ENCODE measurements at places on chromosomes 4 and X.

GRCh38 chr4:36917413-36917812 is 327.1 kb upstream of the NWD2 start:
- no peak for DNase-seq

DNA sequence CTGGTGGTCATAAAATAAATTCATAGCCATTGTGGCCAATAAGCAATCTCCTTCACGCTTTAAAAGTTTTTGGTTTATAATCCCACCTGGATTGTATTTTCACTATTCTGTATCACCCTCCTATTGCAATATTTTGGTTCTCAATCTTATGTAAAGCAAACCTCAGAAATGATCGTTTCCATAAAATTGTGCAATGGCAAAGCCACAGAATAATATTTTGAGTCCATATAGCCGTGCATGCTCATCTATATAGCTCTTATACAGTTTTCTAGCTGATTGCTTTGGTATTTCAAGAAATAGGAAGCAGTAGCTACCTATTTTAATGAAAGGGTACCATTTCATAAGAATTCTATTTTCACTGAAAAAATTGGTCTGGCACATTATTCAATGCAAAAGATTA is 10.0 kb upstream of the HAND2 start:
- DNase-seq, result no peak

- no peak for DNase-seq
Observed at GRCh38 chr4:89860971-89861370, 24.0 kb upstream of the SNCA start.

DNA sequence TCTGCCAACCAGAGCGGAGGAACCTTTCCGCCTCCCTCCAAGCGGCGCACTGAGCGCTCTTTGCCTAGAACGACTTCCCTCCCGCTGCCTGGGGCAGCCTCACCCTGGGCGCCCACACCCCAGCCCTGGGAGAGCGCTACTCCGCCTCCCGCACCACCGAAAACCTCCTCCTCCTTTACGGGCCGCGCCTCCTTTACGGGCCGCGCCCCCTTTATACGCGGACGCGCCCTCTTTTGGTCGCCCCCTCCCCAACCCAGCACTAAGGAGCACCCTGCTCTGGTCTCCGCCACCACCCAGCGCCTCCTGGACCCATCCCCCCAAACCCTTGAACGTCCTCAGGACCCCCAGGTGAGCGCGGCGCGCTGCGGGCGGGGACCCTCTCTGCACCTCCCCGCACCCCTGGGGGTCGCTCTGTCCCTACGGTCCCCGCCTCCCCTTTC is 586 bp upstream of the NSG1 start:
- no peak for DNase-seq

DNA sequence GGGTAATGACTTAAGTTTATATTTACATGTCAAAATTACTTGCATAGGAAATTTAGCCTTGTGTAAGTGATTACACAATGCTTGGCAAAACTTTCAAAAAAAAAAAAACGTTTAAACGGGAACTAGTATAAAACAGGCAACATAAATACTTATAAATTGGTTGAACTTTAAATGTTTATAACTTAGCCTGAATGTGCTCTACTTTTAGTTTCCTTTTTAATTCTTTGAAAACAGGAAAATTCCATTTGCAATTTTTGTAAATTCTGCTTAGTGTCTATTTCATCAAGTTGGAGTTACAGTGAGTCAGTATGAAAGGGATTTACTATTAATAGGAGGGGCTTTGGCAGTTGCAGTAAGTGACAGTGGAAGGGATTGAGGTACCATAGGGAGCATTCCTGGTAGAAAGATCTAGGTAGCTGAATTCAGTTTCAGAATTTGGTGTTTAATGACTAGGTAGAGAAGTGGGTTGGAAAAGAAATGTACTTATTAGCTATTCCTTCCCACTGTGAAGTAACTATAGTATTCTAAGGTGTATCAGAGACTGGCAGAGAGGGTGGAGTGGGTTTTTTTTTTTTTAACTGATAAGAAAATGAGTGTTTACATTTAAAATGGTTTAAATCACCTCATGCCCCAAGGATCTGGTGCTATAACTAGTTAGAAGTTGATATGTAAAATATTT is 2.8 kb downstream of the STAG2 start:
- DNase-seq, result no peak

- no peak for DNase-seq
Observed at GRCh38 chr4:7367864-7368277, 66.9 kb downstream of the PSAPL1 start.

- no peak for DNase-seq
Observed at GRCh38 chr4:169231647-169232262, 39.0 kb downstream of the SH3RF1 start.

DNA sequence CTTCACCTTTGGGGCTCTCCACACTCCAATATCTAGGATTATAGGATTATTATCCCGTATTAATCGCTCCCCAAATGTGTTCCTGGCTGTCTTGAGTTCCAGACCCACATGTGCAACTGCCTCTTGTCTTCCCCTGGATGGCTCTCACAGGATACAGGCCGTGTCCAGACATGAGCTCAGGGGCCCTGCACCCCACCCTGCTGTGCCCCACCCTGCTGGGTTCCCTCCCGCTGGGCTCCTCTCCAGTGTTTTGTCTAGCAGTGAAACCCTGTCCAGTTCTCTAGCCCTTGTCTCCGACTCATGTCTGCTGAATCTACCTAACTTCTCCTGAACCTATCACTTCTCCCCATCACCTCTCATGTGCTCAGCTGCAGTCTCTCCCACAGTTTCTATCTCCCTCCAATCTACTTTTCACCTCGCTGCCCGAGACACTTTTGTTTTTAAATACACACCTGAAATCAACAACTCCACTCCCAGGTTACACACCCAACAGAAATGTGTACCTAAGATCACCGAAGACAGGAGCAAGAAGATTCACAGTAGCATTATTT is 2.0 kb downstream of the RNF212 start:
- DNase-seq, result no peak

DNA sequence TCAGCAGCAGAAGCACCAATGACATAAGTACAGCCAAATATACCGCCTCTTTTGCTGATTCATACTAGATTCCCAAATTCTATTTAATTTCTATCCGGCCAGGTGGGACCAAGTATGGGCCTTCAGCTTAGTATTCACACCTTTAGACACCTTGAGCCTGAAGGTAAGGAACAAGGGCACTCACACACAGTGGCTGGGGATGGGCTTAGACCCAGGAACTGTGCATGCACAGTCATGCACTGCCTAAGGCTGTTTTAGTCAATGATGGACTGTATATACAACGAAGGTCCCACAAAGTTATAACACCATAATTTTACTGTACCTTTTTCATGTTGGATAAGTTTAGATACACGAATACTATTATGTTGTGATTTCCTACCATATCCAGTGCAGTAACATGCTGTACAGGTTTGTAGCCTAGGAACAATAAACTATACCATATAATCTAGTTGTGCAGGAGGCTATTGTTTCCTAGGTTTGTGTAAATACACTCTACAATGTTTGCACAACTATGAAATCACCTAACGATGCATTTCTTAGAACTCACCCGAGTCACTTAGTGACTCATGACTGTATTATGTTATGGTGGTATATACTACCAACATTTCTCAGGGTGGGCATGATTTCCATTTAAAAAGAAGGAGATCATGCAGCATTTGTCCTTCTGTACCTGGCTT is 9.7 kb upstream of the CLNK start:
- DNase-seq, result no peak

DNA sequence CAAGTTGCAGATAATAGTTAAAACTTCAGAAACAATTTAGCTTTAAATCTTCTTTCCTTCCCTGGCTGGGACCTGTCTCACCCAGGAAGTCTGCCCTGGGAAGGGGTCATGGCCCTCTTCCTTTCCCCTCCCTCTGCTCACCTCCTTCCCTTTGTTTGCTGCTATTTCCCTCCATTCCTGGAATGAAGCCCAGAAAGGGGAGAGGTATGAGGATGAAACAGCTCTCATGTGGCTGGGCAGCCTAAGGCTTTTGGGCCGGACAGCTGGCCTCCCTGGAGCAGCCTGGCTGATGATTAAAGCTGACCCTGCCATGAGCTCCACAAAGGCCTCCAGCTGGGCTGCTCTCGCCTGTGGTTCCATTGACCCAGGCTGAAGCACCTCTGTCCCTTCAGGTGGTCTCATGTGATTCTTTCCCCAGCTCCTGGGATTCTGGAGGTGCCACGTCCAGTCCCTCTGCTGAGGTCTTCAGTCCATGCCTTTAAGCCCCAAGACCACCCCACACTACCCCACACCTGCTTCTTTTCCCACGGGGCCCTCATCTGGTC is 202.1 kb downstream of the PTTG2 start:
- DNase-seq, result peak; percentile 80

DNA sequence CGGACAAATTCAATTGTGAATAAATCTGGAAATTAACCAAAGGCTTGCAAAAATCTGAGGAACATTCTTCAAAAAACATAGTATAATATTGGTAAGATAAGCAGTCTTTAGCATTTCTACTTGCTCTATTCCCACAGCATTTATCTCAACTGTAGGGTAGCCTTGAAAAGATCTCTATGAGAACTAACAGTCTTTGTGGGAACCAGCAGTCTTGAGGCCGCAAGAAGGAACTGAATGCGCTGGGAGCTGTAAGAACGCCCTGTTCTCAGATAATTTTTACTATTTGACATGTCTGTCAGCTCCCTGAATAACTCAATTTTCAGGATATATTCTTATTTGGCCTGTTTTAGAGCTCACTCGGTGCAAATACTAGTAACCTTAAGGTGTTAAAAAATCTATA is 519.3 kb upstream of the CXorf51A start:
- no peak for DNase-seq

GRCh38 chrX:46918434-46918833 is 6.2 kb downstream of the JADE3 start:
- DNase-seq, result no peak

DNA sequence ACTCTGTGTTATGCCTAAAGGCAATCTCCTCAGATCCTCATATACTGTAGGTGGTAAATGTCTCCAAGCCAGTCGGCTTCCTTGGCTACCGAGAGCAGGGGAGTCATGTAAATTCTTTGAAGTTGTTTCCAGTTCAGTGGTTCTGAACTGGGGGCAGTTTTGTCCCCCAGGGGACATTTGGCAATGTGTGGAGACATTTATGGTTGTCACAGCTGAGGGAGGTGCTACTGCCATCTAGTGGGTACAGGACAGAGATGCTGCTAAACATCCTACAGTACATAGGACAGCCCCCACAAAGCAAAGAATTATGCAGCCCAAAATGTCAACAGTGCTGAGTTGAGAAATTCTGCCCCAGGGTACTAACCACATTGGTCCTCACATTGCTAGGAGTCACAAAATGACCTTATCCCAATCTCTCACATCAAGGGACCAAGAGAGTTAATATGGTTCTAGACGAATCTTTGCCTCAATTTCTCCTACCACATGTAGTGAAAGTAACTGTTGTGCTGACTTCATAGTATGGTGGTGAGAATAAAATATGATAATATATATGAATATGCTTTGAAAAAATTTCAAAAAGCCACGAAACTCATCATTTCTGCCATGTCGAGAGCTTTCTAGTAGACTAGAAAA is 104.4 kb upstream of the ARHGAP24 start:
- peak; percentile 9 for DNase-seq

DNA sequence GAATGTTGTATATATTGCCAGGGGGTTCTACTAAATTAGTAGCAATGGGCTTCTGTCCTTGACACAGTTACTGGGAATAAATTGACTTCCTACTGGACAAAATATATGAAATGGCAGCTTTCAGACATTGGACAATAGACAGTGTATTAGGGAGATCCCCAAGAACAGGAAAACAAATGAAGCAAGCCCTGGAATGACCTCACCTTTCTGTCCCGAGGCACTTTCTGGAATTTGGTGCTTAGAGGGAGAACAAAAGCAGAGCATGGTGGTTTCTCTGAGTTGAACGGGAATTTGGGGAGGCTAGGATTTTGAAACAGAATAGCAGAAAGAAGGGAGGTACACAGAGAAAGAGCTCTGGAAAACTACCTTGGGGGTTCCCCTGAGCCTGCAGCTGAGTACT is 187.7 kb upstream of the MAGEB2 start:
- DNase-seq, result no peak

GRCh38 chr4:30720021-30720660 is at the start of gene PCDH7:
TSS of gene PCDH7 (plus strand) at chr4:30720369. CDS start at chr4:30721423, 1,054 bp downstream.
- no peak for DNase-seq

DNA sequence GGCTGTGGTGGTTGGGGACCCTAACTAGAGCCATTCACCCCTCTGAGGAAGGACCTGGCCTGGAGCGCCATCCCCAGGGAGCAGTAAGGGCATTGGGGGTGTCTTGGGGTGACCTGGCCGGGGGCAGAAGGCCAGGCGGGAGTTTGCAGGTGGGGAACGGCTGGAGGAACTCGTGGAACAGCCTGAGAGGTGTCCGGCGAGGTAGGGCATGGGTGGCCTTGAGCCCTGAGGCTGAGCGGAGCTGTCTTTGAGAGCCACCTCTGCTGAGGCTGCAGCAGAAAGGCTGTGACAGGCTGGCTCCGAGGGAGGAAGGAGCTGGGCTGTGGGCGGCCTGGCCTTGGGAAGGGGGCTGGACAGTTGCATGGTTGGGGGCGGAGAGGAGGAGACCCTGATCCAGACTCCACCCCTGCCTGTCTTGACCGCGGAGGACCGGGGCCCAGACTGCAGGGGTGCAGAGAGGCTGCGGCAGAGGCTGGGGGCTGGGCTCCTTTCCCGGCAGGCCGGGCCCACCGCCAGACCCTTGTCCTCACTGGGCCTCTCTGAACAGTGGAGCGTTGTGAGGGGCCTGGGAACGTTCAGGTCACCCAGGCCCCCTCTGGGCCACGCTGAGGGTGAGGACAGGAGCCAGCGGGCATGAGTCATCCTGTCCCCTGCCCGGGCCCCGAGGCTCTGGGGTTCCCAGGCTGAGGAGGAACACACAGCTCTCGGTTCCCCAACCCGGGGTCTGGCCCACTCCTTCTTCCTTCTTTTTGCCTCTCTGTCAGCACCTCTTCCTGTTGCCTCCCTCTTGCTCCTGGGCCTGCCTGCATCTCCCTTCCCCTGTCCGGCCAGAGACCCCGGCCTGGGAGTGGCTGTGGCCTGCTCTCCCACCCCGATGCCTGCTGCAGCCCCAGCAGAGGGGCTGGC is 8.1 kb downstream of the SH3BP2 start:
- DNase-seq, result peak; percentile 87

DNA sequence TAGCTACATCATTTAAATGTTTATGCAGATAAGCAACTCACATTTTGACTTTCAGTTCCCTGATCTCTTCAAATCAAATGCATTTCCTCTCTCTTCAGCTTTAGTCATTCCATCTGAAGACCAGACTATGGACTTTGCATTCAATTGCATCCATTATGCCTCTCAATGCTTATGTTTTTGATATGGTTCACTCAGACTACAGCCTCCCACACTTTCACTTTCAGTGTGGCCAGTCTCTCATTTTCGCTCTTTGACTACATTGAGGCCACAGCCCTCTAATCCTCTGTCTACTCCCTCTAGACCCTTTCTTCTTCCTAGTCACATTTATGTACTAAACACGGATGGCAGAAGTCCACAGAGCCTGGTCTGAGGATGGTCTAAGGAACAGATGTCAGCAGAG is 24.5 kb upstream of the VEGFC start:
- DNase-seq, result no peak

- DNase-seq, result no peak
Observed at GRCh38 chr4:156892805-156893204, 78.8 kb downstream of the PDGFC start.

DNA sequence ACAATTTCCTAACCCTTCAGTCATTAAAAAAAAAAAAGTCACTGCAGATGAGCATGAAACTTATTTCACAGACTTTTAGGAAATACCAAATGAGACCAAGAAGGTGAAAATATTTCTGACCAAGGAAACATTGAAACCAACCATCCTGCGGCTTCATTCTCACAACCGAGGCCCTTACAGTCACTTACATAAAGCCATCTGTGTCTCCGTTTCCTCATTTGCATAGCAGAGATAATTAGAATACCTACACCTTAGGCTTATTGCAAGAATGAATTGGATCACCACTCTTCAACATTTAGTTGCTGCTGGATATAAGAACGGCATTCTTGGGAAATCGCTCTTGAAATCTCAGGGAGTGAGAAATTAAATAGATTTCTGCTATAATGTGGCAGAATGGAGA is 356.2 kb downstream of the HS3ST1 start:
- no peak for DNase-seq

Data from smooth muscle cell of the brain vasculature (primary cell).